ENCODE measurements at places on chromosomes 7 and 10.
A peak's percentile ranks its signal among the peaks of the same experiment; 100 is the strongest.

- DNase-seq, result no peak
Observed at GRCh38 chr7:140624392-140625191, 16.0 kb downstream of the DENND2A start.

DNA sequence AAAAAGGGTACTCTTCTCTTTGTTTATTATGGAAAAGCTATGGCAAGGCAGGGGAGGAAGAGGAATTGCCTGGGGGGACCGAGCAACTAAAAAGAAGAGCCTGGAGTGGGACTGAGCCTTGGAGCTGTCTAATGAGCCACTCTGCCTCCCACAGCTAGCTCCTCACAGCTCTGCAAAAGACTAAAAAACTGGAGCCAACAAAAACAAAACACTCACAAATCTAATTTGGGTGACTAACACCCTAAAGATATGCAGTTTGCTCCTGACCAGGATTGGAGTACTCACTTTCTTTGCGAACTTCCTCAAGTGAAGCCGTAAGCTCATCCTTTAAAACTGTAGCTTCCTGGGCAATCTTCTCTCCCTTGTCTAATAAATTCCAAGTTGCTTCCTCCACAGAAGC is 89.4 kb downstream of the CTNNA3 start:
- peak; percentile 86 for DNase-seq

GRCh38 chr7:43648473-43649406 is 65.8 kb downstream of the STK17A start:
- peak; percentile 74 for DNase-seq

- DNase-seq, result no peak
Observed at GRCh38 chr7:94022550-94022949, 18.4 kb upstream of the BET1 start.

GRCh38 chr10:22831586-22831985 is 96.3 kb upstream of the ARMC3 start:
- DNase-seq, result peak; percentile 23

DNA sequence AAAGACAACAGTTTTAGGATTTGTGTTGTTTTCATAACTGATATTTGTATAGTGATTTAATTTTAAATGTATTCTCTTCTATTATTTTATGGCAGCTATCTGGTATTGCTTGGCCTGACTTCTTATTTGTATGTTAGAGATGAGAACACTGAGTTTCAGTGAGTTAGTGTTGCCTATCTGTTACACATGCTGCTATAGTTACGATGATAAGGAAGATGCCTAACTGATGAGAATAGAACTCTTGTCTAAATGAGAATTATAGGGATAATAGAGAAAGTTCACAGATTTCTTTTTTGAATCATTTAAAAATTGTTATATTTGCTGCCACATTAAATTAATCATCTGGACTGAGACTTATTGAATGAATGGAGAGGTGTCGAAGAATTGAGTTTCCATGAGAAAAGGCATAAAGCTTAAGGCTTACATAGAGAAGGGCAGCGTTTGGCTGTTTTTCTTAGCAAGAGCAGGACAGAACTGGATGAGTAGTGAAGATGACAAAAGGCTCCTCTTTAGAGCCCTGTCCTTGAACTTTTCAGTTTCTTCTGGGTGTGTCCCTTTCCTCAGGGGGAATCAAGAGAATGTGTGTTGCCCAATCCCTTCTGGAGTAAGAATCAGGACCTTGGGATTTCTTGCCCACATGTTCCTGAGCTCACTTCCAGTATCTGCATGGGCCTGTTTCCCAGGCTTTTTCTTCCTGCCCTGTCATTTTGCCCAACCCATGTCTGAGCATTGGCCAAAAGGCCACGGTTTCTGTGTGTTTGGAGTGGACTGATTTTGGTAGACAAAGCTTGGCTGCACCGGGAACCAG is 195.6 kb upstream of the CSTF2T start:
- DNase-seq, result no peak

All from cardiac muscle cell (in vitro differentiated cells and primary cell).